ENCODE measurements at places on chromosomes 1 and 21. TPM values are rescaled to one million over a fixed set of nuclear protein-coding genes. Genes with fewer than 3 reads are reported as not detected.

GRCh38 chr1:116001739-116002487, 25.6 kb downstream of the SLC22A15 start:
- DNase-seq, result peak; percentile 32

DNA sequence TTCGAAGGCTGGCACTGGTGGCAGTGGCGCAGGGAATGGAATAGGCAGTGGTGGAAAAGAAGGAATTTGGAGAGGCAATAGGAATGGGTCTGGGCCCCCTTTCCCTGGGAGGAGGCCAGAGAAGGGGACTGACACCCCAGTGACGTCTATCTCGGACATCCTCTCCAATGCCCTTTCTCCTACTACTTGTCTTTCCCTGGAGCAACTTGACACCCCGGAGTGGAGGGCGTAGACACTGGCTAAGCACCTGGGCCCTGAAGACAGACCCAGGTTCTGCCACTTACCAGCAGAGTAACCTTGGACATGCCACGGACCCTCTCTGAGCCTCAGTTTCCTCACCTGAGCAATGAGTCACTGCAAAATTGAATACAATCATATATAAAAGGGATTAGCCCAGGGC, 86.8 kb downstream of the CAMK2N1 start:
- DNase-seq, result no peak

DNA sequence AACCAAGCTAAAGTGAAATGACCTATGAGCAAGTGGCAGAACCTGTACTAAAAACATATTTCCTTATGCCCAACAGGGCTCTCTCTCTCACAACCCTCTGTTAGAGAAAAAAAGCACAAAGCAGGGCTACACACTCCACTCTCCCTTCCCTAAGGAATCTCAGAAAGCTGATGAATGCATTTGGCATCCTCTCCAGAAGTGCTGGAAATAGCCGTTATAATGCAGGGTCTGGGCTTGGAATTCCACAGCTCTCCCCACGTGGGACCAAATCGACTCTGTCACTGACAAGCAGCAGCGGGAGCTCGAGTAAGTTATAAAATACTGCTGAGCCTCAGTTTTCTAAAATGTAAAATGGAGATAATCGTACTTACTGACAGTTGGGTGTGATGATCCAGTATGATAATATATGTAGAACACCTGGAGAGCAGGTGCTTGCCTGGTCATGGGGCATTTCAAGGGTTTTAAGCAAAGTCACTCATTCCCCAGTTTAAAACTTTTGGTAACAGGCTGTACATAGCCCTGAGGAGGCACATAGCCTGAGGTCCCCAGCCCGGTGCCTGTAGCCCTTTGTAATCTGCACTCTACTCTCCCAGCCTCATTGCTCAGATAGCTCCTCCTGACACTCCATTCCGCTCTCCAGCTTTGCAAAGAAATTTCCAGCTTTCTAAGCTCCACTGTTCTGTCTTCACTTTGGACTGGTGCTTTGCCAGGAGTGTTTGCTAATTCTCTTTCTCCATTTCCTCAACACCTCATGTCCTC, 175.6 kb upstream of the DAB1 start:
- DNase-seq, result no peak

- no peak for DNase-seq
Measured at GRCh38 chr1:208101661-208102431, 142.3 kb downstream of the PLXNA2 start.

DNA sequence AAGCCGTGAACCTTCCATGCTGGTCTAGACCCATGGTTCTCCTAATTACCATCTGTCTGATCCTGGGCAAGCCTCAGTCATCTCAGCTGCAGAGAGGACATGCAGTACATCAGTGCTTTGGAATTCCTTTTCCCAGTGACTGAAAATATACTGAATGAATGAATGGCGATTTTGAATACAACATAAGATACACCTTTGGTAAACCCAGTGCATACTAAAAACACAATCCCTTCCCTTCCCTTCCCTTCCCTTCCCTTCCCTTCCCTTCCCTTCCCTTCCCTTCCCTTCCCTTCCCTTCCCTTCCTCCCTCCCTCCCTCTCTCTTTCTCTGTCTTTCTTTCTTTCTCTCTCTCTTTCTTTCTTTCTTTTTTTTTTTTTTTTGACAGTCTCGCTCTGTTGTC, 21.3 kb upstream of the PLXNA2 start:
- no peak for DNase-seq

- DNase-seq, result no peak
Measured at GRCh38 chr1:109547463-109548320, 723 bp upstream of the GNAI3 start.

DNA sequence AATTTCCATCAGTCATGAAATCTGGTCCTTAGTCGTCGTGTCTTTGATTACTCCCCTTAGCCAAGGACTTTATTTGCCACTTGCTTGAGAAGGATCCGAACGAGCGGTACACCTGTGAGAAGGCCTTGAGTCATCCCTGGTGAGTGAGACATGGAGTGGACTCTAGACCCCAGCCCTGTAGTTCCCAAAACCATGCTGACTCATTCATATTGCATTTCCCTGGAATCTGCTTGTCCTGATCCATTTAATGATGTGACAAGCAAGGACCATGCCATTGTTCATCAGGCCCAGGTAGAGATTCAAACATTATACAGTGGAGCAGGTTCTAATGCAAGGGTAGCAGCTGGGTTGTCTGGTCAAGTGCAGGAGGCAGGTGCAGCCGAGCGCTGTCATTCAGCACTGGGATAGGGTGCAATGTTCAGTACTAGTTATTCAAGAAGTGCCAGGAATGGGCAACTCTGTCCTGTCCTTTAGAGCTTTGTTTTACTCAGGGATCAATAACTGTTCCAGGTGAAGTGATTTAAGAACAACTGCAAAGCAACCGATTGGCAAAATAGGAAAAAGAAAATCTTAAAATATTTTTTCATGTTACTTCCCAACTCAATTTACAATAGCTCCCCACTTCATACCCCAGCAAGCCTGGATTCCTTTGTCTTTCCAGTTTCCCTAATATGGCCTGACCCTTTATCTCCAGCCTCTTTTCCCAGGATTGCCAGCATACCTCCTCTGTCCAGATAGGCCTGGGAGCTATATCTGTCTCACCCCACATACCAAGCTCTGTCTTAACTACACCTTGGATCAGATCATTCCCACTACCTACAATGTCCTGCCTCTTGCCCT, 26.5 kb downstream of the CAMK1G start:
- DNase-seq, result no peak

GRCh38 chr21:44296916-44297315, 2.9 kb upstream of the PFKL start:
- no peak for DNase-seq

DNA sequence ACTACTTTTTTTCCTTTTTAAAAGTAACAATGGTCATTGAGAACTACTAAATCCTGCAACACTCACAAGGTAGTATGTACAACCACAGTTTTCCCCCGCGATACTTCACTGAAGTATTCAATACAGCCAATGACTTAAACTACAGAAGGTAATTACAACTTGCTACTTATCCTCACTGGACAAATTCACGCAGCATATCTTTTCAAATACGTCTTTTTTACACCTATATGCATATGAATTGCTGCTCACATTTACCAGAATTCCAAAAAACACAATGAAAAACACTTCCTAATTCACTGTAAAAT, 12.4 kb downstream of the NRIP1 start:
- DNase-seq, result no peak

DNA sequence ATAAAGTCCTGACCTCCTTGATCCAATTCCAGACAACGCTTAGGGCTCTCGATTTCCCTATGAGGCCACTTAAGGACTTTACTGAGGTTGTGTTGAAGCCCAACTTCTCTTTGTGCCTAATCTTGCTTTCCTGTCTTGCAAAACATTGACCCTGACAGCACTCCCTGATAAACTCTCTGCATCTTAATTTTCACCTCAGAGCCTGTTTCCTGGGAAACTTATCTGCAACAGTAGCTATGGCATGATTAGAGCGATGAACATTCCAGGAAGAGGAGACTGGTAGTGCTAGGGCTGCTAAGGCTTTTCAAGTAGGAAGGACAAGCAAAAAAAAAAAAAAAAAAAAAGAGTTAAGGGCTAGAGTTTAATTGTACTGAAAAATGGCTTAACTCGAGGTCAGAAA, 118.9 kb downstream of the RGS21 start:
- no peak for DNase-seq

DNA sequence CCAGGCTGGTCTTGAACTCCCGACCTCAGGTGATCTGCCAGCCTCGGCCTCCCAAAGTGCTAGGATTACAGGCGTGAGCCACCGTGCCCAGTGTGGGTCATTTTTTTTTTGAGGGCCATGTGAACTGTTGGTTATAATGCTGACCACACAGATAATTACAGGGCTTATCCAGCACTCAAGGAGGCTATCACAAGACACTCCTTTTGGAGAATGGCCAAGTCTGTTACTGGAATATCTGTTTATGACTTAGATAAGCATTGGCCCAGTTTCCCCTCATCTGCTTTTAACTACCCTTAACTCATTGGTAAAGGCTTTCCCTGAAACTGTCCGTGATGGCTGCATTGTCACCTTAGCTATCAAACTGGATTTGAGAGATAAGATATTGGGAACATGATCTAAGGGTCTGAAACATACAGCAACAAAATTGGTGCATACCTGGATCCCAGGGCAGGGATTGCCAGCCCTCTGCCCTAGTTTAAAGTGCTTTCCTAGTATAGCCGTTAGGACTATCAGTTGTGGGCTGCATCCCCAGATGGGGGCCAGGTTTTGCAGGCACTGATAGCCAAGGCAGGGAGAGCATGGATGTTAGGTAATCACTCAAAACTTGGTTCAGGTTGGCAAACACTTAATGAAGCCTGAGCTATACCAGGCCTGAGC, 15.6 kb downstream of the SZT2 start:
- no peak for DNase-seq

- no peak for DNase-seq
Measured at GRCh38 chr1:24715658-24716057, 29.6 kb upstream of the CLIC4 start.

DNA sequence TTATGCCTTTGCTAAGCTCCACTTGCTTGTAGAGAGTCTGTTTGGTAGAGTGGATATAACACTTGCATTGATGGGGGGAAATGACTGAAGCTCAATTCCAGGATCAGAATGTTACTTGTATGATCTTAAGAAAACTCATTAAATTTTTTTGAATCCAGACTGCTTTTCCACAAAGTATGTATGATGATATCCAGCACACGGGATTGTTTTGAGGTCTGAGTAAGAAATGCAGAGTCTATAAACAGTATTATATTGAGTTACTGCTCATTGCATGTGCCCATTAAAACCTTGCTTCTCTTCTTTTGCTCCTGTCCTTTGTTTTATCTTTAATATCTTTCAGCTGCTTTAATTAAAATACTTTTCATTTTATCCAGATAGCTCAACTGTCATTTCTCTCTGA, 570.4 kb upstream of the ZRANB2 start:
- DNase-seq, result no peak

DNA sequence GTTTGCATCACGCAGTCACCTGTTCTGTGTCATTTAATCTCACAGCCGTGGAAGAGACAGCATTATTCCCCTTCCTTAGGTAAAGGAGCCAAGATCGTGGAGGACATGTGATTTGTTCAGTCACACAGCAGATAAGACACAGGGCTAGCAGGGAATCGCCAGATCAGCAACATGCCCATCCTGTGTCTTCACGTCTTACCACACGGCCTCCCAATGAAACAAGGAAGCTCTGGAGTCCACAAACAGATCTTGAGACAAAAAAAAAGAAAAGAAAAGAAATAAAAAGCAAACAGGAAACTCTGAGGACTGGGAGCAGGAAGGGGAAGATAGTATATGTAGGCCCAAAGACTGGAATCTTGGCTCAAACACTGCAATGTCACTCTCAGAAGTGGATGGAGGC, 155.3 kb downstream of the ADSS2 start:
- no peak for DNase-seq

GRCh38 chr1:9731051-9731537, 79.6 kb downstream of the PIK3CD start:
- DNase-seq, result no peak

GRCh38 chr1:159291424-159291823, 10.7 kb upstream of the FCER1A start:
- DNase-seq, result no peak

Gene GNB1
- 79.8 TPM for total RNA-seq

Gene CENPF
- total RNA-seq, result 65.5 TPM

Gene MCOLN2
- total RNA-seq, result 2.3 TPM

Gene CDK18
- total RNA-seq, result 4.4 TPM

Gene SPRR1A
- not detected for total RNA-seq

Gene KRTAP13-2
- total RNA-seq, result not detected

Gene PAQR6
- 1.0 TPM for total RNA-seq

Gene FCRL6
- not detected for total RNA-seq

Gene AQP10
- total RNA-seq, result not detected

Gene REN
- total RNA-seq, result not detected

Gene EDEM3
- 28.4 TPM for total RNA-seq

Gene DISC1
- total RNA-seq, result 3.8 TPM

Gene CLDN17
- not detected for total RNA-seq

Data from H4 (cell line).